ENCODE measurements at places on chromosomes 3 and 15.

DNA sequence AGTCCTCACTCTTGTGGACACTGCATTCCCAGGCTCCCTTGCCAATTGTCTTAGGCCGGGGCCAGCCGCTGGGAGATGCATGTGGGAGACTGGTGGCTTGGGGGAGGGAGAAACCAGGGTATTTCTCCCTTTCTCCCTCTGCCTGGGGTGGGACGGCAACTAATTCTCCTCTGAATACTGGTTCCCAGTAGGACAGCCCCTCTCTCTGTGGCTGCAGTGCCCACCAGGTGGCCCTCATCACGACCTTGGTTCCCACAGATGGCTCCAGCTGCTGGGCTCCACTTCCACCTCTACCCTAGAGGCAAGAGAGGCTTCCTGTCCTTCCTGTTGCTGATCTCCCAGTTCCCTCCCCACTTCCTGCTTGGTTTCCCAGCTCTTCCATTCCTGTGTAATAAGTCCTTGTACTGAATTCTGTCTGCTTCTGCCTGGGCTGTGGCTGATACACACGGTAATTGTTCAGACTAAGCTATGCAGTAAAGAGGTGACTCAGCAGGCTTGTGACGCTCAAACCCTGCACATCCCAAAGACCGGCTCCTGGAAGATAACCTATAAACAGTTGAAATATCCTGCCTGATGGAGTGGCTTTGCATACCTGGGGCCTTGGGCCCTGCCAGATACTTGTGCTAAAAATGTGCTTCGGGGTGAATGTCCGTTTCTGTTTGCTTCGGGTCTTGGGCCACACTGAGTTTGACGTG, 20.4 kb upstream of the COPG1 start:
- no peak for DNase-seq

DNA sequence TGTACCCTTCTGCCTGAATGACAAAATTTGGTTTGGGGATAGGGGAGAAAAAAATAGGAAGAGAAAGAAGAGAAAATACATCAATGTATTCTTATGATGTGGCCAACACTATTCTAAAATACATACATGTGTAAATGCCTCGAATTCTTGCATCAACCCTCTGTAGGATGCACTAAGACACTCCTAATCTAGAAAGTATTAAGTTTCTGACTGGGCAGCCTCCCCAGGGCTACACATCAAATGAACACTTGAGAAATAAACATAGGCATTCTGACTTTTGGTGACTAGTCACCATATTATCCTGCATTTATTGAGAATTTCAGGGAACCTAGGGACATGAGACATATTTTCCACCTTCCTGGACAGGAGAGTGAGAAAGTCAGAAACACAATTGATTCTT, 109.2 kb downstream of the CPNE4 start:
- DNase-seq = no peak

- no peak for DNase-seq
Observed at GRCh38 chr3:53103397-53104296, 26.6 kb downstream of the RFT1 start.

DNA sequence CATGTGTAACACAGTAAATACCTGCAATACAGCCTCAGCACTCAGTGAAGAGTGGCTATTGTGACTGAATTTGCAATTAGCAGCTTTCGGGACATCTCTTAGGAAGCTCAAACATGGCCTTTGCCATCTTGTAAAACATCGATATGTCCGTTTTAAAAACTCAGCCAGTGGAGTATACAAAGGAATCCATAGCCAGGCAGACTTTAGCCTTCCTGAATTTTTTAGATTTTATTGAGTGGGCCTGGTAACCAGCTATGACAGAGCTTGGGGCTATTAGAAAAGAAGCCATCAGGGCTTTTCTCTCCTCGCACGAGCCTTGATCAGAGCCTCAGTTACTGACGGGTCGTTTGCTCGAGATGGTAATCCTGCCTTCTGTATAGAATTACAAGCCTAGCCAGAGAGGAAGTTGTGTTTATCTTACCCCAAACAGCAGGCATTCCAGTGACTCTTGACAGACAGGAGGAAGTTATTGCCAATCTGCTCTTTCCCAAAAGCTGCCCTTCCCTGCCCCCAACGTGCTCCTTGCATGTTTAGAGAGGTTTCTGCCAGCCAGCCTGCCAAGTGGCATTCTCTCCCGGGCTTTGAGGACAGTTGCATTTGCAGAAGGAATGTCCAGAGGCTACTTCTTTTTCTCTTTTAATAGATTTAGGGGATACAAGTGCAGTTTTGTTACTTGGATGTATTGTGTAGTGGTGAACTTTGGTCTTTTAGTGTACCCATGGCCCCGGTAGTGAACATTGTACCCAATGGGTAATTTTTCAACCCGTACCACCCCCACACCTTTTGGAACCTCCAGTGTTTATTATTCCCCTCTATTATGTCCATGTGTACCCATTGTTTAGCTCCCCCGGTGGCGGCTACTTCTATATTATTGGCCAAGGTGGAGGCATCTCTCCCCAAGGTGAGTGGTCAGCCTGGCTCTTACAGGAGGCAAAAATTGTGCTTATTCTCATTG, 40.6 kb downstream of the ITPR1 start:
- no peak for DNase-seq

GRCh38 chr3:193822492-193823212, 229.6 kb downstream of the OPA1 start:
- no peak for DNase-seq

DNA sequence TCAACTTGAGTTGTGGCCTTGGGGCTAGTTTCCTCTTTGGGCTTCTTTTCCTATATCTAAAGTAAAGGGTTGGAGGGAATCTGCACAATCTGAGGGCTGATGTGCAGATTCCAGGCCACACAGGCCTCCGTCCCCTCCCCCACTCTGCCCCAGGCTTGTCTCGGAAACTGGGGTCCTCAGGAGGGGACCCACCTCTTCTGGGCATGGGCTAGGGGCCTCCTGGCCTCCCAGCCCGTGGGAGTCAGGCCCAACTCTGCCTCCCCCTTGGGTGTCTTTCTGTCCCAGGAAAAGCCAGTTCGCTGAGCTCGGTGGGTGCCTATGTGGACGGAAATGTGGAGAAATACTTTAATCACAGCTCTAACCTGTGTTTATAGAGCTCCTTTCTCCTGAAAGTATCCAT, 4.8 kb downstream of the SMAD6 start:
- DNase-seq = no peak

DNA sequence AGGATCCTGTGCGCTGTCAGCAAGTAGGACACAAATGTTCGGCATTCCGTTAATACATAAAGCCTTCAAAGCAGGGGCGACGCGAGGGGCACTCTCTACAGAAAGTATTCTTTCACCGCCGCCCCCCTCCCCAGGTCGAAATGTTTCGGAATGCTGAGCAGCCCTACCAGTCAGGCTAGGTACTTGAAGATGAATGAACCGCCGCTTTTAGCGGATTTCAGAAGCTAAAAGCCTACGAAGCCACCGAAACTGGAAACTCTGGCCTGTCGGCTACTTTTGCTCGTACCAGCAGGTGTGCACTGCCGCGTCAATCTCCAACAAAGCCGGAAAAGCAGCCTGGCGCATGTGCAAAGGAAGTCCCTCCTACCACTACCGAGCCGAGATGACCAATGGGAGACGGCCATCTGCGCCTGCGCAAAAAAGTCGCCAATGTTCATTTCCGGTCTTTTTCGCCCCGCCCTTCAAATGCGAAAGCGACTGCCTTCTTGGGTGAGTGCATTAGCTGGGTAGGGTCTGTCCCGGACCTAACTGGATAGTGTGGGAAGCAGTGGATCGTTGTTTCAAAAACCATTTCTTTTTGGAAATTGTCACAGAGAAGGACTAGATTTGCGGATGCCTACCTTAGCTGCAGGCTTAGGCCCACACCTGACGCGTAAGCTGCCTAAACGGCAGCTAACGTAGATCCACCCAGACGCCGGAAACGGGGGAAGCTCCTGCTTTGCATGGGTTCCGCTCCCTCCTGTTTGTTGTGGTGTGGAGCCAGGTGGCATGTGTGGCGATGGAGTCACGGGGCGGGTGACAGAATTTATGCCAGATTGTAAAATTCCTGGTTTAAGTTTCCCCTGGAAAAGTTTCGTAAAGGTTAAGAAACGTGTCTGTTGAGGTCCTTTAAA, at the start of gene WDR5B:
TSS of gene WDR5B (minus strand) at position 301 of the 893 bp plus-strand sequence. CDS start 534 bp downstream, outside the sequence.
- peak; percentile 97 for DNase-seq

DNA sequence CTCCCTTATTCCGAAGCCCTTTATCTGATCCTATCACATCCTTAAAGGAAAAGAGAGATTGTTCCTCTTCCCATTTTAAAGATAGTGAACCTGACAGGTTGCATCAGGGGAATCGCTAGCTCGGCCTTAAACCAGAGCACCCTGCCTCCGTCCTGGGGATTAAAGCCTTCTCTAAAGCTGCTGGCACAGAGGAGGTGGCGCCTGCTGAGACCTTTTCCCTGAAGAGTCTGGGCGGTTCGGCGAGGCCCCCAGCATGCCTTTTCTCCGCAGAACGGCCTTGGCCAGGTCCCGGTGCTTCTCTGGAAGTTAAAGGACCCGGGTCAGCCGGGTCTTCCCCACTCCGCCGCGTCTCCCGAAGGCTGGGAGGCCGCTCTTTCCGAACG, 593 bp downstream of the FAM219B start:
- DNase-seq = no peak

DNA sequence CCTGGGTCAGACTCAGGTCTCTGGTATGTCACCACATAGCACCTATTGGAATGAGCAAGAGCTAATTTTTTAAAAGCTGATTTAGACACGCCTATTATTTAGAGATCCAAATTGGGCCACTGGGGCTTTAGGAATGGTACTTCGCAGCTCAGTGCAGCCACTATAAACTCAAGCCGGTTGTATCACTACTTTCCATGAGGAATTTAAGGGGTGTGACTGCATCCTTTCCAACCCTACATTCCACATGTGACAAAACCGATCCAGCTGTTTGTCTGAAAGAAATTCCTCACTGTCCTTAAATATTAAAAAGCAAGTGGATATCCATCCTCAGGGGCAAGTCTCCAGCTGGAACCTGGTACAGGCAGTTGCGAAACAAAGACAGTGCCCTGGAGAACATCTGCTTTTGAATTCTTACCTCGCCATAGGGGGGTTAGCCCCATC, 12.8 kb downstream of the VGLL3 start:
- DNase-seq = no peak

DNA sequence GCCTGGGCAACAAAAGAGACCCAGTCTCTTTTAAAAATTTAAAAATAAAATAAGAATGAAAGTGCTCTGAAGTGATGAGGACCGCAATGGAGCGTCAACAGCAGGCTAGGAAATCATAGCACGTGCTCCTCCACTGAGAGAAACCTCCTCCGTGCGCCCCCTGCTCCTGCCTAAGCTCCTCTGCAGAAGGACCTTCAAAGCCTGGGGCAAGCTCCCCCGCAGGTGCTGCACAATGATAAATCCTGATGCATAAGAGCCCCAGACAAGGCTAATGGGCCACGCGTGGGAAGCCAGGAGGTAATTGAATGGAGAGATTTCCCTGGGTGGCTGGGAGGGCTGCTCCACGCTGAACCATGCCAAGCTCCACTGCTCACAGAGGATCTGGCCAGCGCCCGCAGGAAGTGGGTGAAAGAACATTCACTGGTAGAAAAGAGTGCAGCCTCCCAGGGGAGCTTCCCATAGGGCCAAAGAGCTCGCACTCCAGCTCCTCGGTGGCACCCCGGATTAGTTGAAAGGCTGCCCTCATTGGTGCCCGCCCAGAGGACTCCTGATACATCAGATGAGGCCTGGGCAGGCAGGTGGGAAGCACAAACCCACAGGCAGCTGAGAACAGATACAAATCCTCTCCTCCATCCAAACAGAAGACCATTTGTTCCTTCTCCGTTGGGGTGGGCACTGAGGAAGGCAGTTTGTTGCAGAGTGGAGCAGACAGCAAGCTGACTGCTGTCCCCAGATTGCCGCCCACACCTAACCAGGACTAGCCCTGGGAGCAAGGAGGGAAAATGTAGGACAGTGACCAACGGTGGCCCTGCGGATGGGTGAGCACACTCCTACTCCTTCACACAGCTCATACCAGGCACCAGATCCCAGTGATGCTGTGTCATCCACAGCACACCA, 52.5 kb downstream of the CPN2 start:
- no peak for DNase-seq

GRCh38 chr3:101216710-101217465, 103.5 kb downstream of the IMPG2 start:
- no peak for DNase-seq

DNA sequence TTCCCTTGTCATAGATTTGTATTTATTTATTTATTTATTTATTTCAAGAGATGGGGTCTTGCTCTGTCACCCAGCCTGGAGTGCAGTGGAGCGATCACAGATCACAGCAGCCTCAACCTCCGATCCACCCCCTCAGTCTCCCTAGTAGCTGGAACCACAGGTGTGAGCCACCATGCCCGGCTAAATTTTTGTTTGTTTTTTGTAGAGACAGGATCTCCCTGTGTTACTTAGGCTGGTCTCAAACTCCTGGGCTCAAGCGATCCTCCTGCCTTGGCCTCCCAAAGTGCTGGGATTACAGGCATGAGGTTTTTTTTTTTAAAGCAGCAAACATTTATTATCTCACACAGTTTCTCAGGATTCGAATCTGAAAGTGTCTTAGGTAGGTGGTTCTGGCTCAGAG, 2.5 kb downstream of the TTBK2 start:
- no peak for DNase-seq

DNA sequence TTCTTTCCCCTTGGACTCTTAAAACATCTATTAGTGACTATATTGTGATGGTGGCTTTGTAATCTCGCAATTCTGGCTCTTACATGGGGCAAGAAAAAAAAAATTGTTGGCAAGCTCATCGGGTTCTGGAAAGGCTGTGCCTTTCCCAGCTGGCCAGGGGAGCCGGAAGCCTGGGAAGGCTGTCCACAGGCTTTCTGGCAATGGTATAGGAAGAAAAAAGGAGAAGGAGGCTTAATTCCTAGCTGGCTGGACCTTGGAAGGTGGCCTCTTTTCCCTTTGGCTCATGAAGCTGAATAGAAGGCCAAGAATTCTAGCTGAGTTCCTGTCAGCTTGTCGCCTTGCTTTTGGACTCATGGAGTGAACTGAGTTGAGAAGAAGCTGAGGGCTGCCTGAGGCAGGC, 243.5 kb upstream of the SEMA6D start:
- no peak for DNase-seq

- no peak for DNase-seq
Observed at GRCh38 chr15:49370782-49371181, 52.3 kb upstream of the FGF7 start.

GRCh38 chr3:141269961-141270360, 38.3 kb downstream of the PXYLP1 start:
- no peak for DNase-seq

DNA sequence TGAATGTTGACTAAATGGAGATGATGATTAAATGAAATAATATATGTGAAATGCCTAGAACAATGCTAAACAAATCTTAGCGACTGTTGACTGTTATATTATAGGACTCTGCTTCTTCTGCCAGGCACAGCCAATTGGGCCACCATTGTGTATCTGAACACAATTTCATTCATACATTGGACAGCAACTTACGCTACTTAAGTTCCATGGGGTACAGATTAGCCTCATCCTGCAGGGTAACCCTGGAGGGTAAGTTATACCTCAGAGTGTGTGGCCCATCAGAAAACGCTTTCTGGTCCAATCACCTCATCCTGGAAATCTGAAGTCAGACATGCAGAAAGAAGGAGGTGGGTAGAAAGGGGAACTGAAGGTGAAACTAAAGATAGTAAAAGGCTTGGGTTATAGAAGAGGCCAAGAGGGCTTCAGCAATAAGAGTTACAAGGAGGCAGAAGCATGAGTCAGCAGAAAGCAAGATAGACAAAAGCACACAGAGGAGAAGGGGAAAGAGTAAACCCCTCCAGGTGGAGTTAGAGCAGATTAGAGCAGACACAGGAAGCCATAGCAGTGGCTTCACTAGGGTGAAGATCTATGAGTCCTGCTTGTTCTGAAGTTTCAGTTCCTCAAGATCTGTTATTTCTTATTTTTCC, 119.3 kb upstream of the SLC24A5 start:
- DNase-seq = peak; percentile 35

GRCh38 chr3:31917303-31918005, 63.6 kb downstream of the OSBPL10 start:
- DNase-seq = peak; percentile 26

Data from GM10248 (cell line).